ENCODE measurements at places on chromosomes 3 and 15.

DNA sequence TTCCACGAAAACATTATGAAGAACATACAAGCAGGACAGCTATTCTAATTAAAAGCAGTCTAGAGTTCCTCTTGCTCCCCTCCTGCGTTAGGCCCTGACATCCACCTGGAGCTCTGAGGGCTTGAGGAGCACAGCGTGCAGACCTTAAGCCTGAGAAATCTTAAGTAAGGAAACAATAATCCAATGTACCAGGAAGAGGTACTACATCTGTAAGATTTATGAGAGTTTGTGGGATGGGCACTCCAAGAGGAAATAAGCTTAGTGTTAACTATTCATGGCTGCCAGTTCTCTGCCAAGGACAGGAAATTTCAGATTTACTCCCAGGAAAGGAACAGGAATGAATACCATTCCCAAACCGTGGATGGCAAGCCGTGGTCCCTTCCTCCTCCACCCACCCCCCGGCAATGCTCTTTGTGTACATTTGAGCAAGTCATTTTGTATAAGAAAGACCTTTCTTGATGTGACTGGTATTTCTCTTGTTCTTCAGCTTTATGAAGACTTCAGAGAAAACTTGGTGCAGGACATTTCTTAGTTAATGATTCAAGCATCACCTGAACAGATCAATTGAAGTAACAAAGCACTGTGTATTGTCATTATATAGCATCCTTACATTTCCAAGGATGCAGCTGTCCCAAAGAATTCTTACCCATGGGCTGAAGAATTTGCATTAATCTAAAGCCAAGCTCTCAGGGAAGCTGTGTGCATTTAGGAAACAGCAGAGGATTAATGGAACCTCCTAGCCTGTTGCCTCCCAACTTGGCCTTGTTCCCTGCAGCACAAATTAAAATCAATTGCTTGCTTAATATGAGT lies 28.8 kb upstream of the VILL start:
- DNase-seq: no peak

- DNase-seq: no peak
Measured at GRCh38 chr3:136658946-136659682, 93.1 kb downstream of the STAG1 start.

DNA sequence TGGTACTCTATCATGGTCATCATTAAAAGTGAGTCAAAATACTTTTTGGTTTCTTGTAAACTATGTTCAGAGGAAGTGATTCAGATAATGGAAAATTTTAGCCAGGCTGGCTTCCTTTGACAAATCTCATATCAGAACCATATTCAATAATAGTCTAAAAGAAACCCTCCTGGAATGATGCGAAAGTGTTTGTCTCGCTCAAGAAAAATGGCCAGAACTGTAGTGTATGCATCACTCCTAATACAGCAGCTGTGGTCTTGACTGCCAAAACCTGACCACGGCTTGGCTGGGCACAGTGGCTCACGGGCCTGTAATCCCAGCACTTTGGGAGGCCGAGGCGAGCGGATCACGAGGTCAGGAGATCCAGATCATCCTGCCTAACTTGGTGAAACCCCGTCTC lies 35.6 kb upstream of the KCNMB2 start:
- no peak for DNase-seq

- no peak for DNase-seq
Measured at GRCh38 chr15:43218908-43219706, 1.7 kb downstream of the EPB42 start.

- no peak for DNase-seq
Measured at GRCh38 chr3:84904816-84905555, 53.8 kb upstream of the CADM2 start.

- DNase-seq: no peak
Measured at GRCh38 chr15:78007211-78007931, 70.1 kb downstream of the TBC1D2B start.

- DNase-seq: no peak
Measured at GRCh38 chr3:77102951-77103769, 63.3 kb downstream of the ROBO2 start.

DNA sequence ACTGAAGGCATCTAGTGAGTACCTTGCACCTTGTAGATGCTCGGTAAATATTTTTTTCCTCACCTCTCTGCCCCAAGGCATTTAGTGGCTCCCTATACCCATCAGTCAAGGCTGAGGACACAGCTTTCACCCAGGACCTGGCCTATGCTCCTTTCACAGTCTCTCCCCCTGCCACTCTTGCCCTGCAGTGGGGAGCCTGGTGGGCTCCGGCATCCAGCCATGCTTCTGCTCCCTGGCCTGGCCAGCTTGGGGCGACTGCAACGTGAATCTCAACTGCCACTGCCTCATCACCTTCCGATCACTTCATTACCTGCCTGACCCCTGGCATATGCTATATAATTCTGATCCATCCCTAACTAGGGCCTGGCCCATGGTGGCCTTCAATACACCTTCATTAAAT lies 735 bp upstream of the CX3CR1 start:
- no peak for DNase-seq
